Activated T-helper 1 cell treated with anti-CD3 and anti-CD28 coated beads, Interleukin-2, amount 50 U/mL, for 16 hours (primary cell): ENCODE measurements at places on chromosomes 4 and X.

DNA sequence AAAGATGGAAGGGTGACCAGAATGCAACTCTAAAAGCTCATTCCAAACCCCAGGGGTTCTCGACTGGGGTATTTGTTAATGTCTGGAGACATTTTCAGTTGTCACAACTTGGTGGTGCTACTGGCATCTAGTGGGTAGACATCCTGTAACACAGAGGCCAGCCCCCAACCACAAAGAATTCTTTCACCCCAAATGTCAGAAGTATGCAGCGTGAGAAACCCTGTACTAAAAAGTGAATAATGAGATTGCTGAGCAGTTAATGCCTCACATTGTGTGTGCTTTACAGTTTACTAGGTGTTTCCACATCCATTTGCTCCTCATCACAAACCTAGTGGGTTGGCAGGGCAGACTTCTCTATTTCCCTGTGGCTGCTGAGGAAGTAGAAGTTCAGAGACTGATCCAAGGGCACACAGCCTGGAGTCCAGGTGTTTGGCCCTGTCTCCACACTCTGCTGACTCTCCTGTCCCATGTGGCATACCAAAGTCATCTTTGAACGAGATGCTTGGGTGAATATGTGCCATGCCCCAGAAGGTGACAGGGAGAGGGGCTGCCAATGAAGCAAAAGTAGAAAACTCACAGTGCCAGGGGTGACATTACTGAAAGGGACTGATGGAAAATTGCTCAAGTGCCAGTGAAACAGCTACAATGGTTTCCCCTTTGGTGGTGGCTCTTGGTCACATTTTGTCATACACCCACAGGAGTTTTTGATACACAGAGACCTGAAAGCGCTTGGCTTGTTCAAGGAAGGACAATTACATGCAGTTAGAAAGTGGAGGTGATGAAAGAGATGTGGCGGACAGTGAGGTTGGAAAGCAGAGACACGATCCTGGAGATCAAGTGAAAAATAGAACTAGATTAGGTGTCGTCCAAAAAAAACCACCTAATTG lies 10.1 kb upstream of the TMEM154 start:
- DNase-seq: no peak

GRCh38 chr4:35464964-35465528 lies 779.3 kb downstream of the ARAP2 start:
- no peak for DNase-seq

- DNase-seq: no peak
These were observed 70.0 kb upstream of the TSPAN5 start for GRCh38 chr4:98728433-98728832.

DNA sequence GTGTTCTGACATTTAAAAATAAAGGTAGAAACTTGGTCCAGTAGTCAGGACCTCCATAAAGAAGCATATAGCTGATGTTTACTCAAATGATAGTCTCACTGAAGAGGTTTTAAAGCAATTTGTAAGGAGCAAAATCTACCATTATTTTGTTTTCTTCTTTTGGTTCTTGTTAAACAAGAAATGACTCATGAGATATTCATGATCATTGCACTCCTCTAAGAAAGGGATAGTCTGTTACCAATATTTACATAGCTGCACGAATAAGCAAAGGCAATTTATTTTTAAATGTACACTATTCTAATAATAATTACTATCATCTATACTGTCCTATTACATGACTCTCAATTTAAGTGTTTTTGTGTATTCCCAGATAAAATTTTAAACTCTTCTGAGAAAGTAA lies 397.9 kb downstream of the FAM47B start:
- no peak for DNase-seq

- DNase-seq: no peak
These were observed 154.4 kb downstream of the AMMECR1 start for GRCh38 chrX:110163488-110163887.

- no peak for DNase-seq
These were observed 2.2 kb upstream of the FAM114A1 start for GRCh38 chr4:38865445-38865844.

GRCh38 chr4:79650794-79651431 lies 242.9 kb upstream of the GK2 start:
- DNase-seq: no peak

- no peak for DNase-seq
These were observed 132.0 kb downstream of the ATG4A start for GRCh38 chrX:108223585-108223984.

DNA sequence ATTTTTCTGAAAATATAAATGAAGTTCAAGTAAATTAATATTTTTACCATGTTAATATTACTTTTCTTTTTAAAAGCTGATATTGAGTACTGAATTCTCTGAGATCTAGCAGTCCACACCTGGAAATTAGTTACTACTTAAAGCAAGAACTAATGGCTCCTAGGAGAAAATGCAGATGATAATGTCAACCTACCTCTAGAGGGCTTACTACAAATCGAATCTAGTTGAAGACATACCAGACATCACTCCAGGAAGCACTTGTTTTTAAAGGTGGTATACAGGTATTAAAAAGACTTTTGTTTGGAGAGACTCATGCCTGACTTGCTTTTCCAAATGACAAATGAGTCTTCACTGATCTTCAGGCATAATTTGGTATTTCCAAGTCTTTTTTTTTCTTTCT lies 516.4 kb upstream of the BOD1L1 start:
- no peak for DNase-seq

DNA sequence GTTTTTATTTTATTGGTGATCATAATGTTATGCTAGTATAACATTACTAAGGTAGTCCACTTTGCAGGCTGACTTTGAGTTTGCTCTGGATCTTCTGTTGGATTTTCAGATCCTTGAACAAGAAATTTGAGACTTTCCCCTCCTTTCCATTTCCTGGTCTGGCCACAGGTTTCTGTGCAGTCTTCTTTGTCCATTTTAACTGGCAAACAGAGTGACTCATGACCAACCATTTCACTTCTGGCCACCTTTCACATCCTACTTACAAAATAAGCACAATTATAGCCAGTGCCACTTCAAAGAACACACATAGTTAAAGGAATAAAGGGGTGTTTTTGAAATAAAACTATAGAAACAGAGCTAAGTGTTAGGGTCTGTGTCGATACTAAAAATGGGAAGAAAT lies 8.4 kb downstream of the ANK2 start:
- DNase-seq: no peak

DNA sequence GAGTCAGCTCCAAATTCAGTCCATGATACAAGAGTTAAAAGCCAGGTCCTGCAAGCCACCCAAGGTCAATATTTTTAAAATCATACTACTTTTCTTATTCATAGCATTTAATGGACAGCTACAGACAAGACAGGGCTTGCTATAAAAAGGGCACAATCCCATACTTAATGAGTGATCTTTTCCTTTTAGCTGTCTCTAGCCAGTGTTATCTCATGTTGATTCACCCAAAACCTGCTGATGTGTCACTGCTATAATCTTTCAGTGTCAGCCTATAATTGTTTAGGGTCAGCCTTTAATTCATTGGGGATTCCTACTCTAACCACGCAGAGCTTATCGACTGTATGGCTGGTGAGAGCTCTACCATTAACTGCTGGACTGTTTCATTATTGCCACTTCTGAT lies 51.2 kb upstream of the HCCS start:
- no peak for DNase-seq

GRCh38 chr4:6892190-6892908 lies 17.3 kb upstream of the TBC1D14 start:
- DNase-seq: no peak

DNA sequence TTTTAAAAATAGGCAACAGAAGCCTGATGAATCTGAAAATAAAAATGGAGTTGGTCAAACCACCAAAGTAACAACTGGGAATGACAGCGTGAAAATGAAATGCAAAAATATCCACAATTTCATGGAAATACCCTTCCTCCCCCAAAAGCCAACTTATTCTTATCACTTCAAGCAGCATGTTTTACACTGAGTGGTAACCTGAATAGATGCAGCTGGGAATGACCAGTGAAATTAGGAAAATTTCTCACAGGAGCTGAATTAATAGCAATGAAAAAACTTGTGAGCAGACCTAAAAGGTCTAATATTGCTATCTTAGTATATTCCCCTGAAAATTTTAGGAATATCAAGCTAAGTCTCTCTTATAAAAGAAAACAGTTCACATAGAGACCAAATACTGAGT lies 239.0 kb downstream of the PCDH18 start:
- no peak for DNase-seq

DNA sequence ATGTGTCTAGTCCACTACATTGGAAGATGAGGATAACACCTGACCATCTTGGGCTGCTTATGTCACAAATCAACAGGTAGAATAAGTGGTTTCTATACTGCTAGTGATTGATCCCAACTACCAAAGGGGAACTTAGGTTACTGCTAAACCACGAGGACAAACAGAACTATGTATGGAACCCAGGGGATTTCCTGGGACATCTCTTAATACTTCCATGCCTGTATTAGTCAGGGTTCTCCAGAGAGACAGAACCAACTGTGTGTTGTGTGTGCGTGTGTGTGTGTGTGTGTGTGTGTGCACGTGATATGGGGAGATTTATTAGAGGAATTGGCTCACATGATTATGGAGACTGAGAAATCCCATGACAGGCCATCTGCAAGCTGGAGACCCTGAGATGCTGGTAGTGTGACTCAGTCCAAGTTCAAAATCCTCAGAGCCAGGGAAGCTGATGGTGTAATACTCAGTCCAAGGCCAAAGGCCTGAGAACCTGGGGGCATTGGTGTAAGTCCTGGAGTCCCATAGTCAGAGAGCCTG lies 16.2 kb upstream of the AFF1 start:
- no peak for DNase-seq

DNA sequence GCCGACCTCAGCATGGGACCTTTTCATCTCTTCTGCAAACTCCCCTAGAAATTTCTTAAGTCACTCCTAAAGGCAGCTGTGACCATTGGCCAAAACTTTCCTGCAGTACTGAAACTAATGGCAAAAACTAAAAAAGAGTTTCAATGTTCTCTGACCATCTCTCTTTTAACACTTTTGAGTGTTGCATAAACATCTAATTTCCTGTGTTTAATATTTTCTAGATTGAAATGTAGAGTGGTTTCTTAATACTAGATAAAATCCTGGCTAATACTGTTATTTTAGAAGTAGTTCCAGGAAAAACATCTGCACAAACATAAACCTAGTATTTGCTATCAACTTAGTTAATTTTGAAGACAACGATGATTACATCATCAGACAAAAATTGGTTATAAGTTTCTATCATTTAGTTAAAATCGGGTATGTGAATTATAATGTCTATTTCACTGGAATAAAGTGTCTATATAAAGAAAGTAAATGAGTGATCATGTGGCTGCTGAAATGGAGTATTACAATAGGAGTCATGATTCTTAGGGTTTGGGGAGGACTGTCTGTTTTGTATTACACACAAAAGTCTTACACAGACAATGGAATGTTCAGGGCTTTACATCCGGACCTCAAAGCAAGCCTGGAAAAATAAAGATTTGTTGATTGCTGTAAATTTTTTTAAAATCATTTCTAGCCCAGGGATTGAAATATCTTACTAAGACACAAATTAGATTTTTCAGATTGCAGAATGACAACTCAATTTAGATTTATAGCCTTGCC lies 1323.4 kb downstream of the C4orf33 start:
- no peak for DNase-seq

DNA sequence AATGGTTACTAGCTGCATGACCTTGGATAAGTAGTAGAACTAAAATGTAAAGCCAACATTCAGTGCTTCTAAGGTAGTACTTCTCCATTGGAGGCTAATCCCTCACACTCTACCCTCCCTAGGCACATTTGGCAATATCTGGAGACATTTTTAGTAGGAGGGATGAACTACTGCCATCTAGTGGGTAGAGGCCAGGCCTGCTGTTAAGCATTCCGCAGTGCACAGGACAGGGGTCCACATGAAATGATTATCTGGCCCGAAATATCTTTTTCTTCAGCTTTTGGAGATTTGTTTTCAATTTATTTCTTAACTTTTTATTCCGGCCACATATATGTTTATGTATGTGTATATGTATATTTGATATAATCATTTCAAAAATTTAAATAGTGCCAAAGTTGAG lies 36.0 kb upstream of the SPANXC start:
- no peak for DNase-seq

- no peak for DNase-seq
These were observed 507.9 kb downstream of the MID1IP1 start for GRCh38 chrX:39309018-39309635.

GRCh38 chr4:53067125-53067802 lies 205.1 kb downstream of the RASL11B start:
- DNase-seq: no peak

- no peak for DNase-seq
These were observed 318.6 kb downstream of the OPHN1 start for GRCh38 chrX:68114573-68115129.

- DNase-seq: no peak
These were observed 198.0 kb downstream of the GALNTL6 start for GRCh38 chr4:172011196-172011595.

GRCh38 chrX:17738737-17739535 lies 1.6 kb downstream of the SCML1 start:
- no peak for DNase-seq

DNA sequence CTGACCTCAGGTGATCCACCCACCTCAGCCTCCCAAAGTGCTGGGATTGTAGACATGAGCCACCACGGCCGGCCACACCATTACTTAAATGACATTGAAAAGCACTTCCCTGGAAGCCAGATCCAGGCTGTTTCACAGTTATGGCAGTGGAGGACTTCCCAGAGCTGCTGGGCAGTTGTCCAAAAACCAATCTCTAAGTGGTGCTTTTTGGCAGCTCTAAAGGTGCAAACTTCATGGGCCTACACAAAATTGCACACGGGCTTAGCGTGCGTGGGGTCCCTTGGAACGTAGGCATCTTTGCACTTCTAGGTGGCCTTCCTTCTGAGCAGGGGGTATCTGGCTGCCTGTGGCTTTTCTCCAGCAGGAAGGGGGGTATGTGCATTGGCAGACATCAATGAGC lies 172.3 kb downstream of the SHOX start:
- no peak for DNase-seq

- DNase-seq: no peak
These were observed 195.8 kb downstream of the MAML3 start for GRCh38 chr4:139957986-139958738.

- no peak for DNase-seq
These were observed 872.5 kb upstream of the ADGRL3 start for GRCh38 chr4:60327651-60328050.

DNA sequence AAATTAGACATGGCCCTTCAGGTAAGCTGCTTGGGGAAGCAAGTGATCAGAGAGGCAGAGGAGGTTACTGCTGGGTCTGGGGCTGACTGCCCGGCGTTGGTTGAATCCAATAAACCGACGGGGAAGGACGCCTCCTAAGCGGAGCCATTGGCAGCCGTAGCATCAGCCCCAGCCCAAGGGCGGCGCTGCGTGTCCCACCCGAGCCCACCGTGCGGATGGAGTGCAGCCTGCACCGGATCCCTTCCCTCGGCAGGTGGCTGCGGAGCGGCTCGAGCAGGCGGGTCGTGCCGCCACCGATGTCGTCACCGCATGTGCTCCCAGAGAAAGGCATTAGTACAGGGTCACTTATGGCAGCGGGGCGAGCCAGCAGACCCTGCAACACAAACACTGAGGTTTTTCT lies 82.1 kb downstream of the ALPK1 start:
- DNase-seq: no peak

GRCh38 chr4:54575919-54576318 lies 81.8 kb upstream of the KIT start:
- no peak for DNase-seq

- DNase-seq: no peak
These were observed 195.6 kb downstream of the RAPGEF2 start for GRCh38 chr4:159298502-159298901.
